H4 (cell line): ENCODE measurements at places on chromosomes 1 and 21. TPM values are rescaled to one million over a fixed set of nuclear protein-coding genes. Genes with fewer than 3 reads are reported as not detected.

Gene SYT14
- 3.1 TPM in 2 replicates for total RNA-seq

Gene CRYAA
- total RNA-seq: not detected in 2 replicates

Gene VCAM1
- total RNA-seq: 38.4 and 54.9 TPM in 2 replicates

Gene ECM1
- 27.5 and 28.6 TPM in 2 replicates for total RNA-seq

GRCh38 chr1:201109651-201110050 is 2.6 kb downstream of the CACNA1S start:
- DNase-seq: no peak

DNA sequence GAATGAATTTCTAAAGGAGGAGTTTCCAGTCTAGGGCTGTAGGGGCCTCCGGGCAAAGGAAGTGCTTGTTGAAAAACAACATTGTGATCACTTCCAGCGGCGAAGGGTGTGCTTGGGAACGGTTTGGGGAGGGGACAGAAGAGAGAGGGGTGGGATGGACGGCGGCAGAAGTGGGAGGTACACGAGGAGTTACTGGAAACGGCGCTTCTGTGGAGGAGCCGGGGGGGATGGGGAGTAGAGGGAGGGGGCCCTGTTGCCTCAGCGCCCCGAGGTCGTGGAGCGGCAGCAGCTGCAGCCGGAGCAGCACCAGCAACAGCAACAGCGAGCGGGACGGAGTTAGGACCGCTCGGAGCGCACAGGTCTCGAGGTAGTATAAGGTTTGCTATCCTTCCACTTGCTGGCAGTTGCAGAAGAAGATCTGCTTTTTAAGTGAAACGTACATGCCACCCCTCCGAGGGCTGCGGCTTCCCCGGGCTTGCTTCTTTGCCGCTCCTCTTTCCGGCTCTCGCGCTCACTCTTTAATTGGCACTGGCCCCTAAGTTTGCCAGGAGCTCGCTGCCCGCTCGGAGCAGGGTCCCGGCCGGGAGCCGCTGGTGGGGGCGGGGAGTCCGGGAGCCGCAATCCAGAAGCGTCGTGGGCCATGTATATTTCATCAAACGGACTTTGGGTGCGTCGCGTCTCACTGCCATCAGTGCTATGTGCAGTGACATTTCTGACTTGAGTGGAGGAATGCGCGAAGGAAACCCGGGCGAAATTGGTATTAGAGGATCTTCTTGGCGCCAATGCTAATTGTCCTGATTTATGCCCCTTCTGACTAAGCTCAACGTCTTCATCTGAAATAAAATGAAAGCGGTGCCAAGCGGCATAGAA is 771 bp upstream of the NTNG1 start:
- peak; percentile 70 for DNase-seq

DNA sequence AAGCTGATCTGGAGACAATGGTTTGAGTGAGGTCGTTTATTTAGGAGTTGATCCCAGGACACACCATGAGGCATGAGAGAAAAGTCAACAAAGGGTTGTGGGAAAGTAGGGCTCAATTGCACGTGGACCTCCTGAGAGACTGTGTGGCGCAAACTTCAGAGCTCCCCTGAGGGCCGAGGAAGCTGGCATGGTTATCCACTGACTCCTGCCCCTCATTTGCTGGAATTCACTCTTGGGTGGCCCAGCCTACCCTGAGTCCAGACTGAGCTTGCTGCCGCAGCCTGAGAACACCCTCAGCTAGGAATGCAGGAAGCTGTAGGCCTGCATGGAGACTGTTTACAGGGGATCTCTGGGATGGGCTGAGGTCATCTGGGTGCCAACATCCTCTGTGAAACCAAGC is 301.0 kb downstream of the RWDD3 start:
- peak; percentile 1 for DNase-seq

GRCh38 chr1:226233293-226233692 is 9.8 kb downstream of the MIXL1 start:
- no peak for DNase-seq

GRCh38 chr1:109316506-109316905 is 9.7 kb upstream of the MYBPHL start:
- DNase-seq: no peak
